Stimulated activated CD8-positive, alpha-beta memory T cell treated with anti-CD3 and anti-CD28 coated beads, Interleukin-7, amount 100 ng/mL, for 24 hours (primary cell): ENCODE measurements at places on chromosomes 5 and 9.

GRCh38 chr5:65332591-65332990 lies 149.1 kb downstream of the ADAMTS6 start:
- DNase-seq: no peak

DNA sequence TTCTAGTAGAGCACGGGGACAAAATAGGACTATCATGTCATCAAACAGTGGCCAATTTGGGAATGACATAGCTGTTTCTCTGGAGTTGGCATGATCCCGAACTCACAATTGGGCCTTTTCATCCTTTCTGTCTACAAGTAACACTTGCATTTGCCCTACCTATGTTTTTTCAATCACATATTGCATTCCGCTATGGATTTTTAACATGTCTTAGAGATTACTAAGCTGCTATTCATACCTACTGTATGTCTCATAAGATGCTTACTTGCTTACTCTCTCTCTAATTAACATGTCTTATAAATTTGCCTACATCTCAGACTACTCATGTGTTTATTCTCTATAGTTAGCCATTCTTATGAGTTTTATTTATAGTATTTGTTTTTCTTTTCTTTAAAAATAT lies 341.2 kb upstream of the CTNND2 start:
- no peak for DNase-seq

DNA sequence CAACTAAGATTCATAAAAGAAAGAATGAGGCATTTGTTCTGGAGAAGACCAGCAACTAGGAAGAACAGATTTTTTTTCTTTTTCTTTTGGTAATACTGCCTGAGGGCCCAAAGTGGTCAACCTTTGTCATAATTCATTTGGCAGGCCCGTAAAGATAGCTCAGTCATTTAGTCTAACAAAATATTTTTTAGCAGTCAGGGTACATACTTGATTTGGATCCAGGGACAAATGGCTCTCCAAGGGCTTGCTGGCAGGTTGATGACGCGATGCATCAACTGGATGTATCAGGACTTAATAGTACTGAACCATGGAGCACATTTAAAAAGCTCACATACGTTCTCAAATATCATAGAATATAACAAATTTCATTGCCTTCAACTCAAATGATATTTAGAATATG lies 203.4 kb upstream of the ZNF608 start:
- no peak for DNase-seq

DNA sequence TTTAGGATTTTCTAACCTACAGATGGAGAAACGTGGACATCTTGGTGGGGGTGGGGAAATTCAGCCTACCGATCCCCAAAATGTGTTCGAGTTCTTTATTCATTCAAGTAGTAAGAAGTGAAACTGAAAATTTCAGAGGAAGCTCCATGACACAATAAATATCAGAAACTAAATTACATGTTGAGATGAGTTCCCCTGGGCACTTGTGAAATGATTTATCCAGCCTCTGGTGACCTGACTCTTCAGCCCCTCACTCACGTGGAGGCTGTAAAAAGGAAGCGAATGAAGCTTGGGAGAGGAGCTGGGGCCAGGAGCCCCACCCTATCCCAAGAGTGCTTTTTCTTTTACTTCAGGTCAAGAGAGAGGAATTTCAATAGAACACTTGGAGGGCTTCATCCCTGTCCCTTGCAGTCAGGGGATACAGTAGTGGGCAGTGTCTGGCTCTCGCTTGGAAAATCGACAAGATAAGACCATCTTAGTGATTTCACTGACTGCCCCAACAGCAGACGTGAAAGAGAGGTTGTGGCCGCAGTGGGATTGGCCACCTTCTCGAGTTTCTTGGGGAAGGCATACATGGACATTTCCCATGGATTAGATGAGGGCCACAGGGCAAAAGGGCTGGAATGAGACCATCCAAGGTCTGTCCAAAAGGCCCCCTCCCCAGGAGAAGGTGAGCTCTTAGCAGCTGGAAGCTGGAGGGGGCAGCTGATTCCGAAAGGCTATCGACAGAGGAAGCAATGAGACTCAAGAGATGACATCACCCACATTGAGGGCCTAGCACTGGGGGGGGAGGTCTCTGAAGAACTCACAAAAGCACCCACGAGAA lies 76.8 kb upstream of the SH3PXD2B start:
- DNase-seq: no peak

GRCh38 chr5:31625394-31625793 lies 13.5 kb upstream of the PDZD2 start:
- no peak for DNase-seq

GRCh38 chr5:81251922-81252321 lies 18.8 kb downstream of the CKMT2 start:
- DNase-seq: no peak

GRCh38 chr9:129253803-129254381 lies 75.8 kb upstream of the IER5L start:
- DNase-seq: no peak

DNA sequence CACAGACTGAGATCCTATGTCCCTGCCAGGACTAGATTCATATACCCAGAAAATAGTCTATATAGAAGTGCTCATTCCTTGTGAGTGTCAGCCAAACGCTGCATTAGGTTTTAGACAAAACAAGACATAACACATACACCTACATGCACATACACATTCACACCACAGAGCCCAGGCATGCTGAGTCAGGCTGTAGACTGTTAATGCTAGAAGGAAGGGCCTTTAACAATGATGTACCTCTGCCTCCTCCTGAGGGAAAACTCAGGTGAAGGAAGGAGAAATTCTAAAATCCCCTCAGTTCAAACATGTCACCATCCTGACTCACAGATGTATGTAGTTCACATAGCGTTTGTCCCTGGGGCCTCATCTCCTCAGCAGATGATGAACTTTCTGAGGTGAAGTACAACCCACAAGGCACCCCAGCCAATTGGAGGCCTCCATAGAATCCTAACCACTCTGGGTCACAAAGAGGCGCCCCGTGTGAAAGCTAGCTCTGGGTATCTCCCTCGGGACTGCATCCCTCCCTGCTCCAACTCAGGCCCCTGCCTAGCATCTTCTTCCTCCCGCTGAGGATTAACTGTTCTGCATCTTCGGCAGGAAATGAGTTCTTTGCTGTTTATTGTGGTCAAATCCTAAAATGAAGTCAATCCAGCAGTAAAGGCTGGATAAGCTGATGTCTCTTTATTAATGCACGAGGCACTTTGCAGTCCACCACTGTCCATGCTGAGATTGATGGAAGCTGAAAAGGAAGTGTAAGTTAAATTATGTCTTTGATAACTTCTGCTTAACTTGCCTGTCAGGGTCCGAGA lies 40.8 kb upstream of the FSTL4 start:
- no peak for DNase-seq

DNA sequence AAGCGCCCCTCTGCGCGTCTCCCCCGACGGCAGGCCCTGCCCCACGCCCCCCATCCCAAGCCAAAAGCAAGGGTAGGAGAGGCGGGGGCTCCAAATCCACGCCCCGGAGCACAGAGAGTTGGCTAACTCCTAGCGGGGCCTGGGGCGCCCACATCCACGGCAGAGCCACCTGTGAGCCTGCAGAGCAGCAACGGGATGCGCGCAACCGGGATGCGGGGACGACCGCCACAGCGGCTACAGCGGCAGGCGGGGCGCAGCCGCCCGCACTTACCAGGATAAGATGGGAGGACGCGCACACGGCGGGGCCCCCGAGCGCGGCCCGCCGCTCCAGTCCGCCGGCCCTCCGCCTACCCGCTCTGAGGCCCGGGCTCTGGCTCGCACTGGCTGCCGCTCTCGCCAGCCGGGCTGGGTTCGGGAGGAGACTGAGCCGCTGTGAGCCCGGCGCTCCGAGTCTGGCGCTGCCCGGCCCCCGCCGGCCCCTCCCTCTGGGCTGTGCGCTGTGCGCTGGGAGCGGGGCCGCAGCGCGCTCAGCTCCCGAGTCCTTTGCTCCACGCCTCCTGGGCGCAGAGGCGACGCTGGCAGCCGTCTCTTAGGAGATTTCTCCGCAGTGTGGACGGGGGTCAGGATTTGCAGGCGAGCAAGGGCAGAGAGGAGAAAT lies at the start of gene SLC24A2:
TSS of gene SLC24A2 (minus strand) at position 424 of the 658 bp plus-strand sequence.
- no peak for DNase-seq

DNA sequence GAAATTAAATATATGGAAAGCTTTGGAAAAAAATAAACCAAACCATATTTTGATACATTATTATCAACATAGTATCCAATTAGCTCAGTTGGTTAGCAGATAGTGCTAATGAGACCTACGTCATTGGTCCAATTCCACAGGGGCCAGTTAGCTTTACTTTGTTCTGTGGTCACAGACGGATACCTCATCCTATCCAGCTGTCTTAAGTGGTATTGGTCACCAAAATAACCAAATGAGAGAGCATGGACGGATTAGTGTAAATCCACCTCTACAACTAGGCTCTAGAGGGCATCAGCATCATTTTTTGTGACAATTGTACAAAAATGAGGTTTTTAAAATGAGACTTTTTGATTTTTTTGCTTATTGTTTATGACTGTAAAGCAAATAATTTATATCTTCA lies 364.2 kb downstream of the KIAA0825 start:
- no peak for DNase-seq

DNA sequence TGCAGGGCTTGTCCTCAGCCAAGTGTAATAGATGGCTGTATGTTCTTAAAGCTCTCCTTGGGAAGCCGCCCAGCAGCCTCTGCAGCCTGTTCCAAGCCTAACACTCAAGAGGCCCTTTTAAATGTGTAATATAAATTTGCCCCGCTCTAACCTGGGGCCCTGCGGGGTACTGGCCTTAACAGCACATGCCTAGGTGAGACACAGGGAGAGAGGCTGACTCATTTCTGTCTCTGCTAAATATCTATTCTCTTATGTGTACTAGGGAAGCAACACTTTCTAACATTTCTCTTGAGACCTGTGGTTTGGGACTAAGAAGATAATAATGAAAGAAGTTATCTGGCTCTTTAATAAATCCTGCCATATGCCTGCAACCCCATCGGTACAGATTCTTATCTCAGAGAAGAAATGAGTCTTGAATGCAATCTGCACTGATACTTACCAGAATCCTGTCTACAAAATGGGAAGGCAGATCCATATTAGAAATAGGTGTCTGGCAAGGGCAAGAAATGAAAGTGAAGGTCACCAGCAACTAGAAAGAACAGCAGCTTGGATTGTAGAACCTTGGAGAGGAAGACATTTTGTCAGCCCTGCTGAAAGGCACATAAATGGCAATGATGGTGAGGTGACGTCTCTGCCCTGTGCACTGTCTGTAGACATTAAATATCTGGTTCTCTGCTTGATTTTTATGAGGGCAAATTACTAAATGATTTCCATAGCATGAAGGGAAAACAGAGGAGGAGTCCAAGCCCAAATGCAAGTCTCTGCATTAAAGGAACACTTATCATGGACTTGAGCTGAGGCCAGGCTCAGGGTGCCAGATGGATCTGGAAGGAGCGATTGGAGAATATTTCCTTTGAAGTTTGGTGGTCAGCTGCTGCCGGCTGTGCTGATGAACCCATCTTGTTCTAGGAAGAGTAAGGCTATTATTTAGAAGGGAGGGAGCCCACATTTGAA lies 14.5 kb upstream of the TGFBI start:
- DNase-seq: no peak

GRCh38 chr9:93636667-93637066 lies 60.3 kb downstream of the PHF2 start:
- no peak for DNase-seq

GRCh38 chr5:131945551-131946168 lies at the start of gene MEIKIN:
Gene MEIKIN, minus strand, starts transcription at chr5:131945663. Its CDS starts 158 bp downstream, at chr5:131945505.
- no peak for DNase-seq

- DNase-seq: no peak
These were observed 717.8 kb downstream of the DTWD2 start for GRCh38 chr5:118270526-118270925.

DNA sequence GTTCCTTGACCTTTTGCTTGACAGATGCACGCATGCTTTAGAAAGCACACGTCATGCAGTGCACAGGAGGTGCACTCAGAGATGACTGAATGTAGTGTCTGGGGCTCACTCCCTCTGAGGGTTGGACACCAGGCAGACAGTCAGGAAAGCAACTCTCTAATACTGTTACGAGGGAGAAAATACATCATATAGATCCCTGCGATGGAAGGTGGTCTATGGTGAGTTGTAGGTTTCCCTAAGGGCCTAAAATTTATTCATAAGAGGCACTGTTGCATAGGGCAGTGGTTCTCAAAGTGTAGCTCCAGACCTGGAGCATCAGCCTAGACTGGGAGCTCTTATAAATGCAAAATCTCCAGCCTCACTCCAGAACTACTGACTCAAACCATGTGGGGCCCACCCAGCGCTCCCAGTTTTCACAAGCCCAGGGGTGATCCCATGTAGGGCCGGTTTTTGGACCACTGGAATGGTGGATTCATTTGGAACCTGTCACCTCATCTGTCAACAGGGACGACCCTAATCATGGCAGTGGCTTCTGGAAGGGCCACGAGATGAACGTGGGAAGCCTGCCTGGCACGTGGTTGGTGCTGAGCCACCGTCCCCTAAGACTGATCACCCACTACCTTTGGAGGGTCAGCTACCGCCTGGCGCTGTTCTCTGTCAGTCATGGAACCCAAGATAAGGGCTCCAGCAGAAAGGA lies 16.8 kb upstream of the PHF19 start:
- DNase-seq: no peak

- DNase-seq: no peak
These were observed 727 bp downstream of the RHOBTB3 start for GRCh38 chr5:95731571-95732554.

- DNase-seq: no peak
These were observed 34.1 kb downstream of the MCCC2 start for GRCh38 chr5:71621268-71621667.
